Posterior cingulate gyrus (tissue), 11 donors: ENCODE measurements at places on chromosomes 12 and 14.

- DNase-seq, result no peak
Observed at GRCh38 chr12:93325855-93326254, 51.9 kb upstream of the NUDT4 start.

- no peak for DNase-seq
Observed at GRCh38 chr14:61927520-61927919, 165.3 kb downstream of the SNAPC1 start.

- DNase-seq, result no peak
Observed at GRCh38 chr12:95989504-95990123, 6.5 kb downstream of the HAL start.

GRCh38 chr12:61863811-61864210 lies 396.4 kb upstream of the USP15 start:
- no peak for DNase-seq

- no peak for DNase-seq
Observed at GRCh38 chr12:122989225-122989839, 8.9 kb downstream of the ARL6IP4 start.

DNA sequence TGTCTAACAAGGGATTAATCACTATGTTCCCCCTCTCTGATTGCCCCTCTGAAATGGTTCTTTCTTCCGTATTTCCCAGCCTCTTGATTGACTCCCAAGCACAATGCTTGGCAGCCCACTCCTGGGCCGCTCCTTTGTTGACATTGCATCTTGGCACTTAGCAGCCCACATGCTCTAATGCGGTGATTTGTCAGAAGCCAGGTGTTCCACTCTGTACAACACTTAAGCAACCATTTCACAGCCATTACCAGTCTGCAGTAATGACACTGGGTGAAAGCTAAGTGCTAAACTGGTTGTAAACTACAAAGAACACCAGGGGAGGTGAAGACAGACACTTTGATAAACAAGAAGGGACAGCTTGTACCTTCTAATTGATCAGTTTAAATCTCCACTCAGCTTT lies 353.5 kb downstream of the TMEM132D start:
- no peak for DNase-seq

DNA sequence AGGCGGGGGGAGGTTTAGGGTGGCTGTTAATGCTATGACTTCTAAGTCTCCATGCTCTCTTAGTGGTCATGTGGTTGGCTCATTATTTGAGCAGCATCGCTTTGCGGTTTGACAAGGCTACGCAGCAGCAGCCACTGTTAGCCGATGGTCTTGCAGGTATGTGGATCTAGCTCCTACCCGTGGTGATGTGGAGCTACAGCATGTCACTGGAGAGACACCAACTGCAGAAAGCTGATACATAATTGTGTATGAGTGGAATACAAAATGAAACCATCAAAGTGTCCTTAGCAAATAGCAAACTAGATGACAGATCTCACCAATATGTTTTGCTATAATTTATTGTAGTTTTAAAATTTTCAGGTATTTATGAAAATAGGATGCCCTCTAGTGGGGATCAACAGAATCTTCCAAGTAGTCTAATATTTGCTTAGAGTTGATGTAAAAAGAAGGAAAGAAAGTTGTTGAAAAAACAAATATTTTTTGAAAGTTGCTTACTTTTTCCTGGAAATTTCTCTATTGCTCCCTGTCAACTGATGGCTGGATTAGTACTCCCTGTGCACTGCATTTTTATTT lies 94.9 kb downstream of the NAV3 start:
- peak; percentile 56 for DNase-seq
